Activated T-cell treated with anti-CD3 and anti-CD28 coated beads, Interleukin-2, amount 50 U/mL, for 72 hours (primary cell): ENCODE measurements at places on chromosomes 12 and 14. TPM values are rescaled to one million over a fixed set of nuclear protein-coding genes. Genes with fewer than 3 reads are reported as not detected.

Gene CCDC197
- 1.6 TPM for total RNA-seq

Gene CD163L1
- total RNA-seq, result not detected

Gene MYH6
- 0.65 TPM for total RNA-seq

Gene KRT83
- not detected for total RNA-seq
